H9 (cell line): ENCODE measurements at places on chromosomes 6 and 20. TPM values are rescaled to one million over a fixed set of nuclear protein-coding genes. Genes with fewer than 3 reads are reported as not detected.
A peak's percentile ranks its signal among the peaks of the same experiment; 100 is the strongest.

GRCh38 chr20:18172379-18172778 is 34.7 kb downstream of the KAT14 start:
- no peak overlapping the region for H3K27ac ChIP-seq
- no peaks in the 10 kb centered on the region for H3K4me1 ChIP-seq
- no peak for DNase-seq
- H3K4me3 ChIP-seq: no peak overlapping the region
- H3K27me3 ChIP-seq: no peaks in the 10 kb centered on the region

DNA sequence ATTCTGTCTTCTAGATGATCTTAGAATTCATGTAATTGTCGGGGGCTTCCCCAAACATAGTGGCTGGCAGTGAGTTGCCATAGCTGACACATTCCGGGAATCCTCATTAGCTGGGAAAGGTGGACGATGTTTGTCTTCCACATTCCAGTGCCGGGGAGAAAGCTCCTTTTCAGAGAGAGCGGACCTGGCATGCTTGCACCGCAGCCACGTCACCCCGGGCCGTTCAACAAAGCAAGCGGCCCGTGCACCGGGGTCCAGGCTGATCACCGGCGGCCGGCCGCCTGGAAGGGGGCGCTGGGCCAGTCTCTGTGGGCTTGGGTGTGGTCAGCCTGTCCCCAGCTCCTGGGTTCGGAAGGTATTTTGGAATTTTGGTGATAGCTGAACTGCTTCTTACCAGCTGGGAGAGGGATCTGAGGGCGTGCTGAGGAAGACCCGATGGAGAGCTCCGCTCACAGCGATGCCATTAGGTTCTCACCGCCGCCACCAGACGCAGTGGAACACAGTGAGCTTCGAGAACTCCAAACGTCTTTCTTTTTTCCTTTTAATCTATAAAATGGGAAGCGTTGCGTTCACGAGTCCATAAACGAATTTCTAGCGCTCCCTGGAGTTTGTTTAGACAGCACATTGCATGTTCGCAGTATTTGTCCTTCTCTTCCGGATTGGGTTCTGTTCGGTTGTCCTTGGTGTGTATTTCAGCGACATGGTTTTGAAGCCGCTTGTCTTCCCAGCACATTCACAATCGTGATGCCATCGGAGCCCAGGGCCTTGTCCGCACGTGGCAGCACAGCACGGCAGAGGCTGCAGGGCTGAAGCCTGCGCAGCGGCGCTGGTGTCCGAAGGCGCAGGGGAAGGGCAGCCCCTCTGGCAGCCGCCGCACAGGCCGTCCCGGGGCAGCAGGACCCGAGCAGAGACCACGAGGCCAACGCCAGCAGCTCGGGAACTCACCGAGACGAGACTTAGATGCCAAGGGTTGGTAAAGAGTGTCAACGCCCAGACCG is 557.6 kb downstream of the QKI start:
- H3K27me3 ChIP-seq: no peaks in the 10 kb centered on the region
- H3K4me1 ChIP-seq: no peaks in the 10 kb centered on the region
- no peak overlapping the region for H3K4me3 ChIP-seq

- H3K36me3 ChIP-seq: no peaks in the 10 kb centered on the region
- no peak overlapping the region for H3K27ac ChIP-seq
- H3K4me3 ChIP-seq: no peak overlapping the region
- no peaks in the 10 kb centered on the region for H3K27me3 ChIP-seq
- no peaks in the 10 kb centered on the region for H3K4me1 ChIP-seq
Observed at GRCh38 chr20:21874127-21874526, 168.7 kb downstream of the PAX1 start.

DNA sequence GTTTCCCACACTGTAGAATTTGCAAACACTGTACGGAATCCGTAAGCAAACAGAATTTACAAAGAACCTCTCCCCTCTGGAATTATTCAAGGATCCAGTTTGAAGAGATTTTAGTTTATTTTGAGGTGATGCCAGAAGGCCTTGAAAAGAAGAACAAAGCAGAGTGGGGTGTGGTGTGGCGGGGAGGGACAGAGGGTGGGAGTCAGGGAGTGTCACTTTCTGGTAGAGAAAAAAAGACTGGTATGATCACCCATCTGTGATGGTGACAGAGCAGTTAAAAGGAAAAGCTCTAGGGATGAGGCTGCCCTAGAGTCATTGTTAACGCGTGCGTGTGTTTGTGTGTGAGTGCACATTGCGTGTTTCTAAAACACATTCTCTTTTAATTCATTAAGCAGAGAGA is 97.0 kb upstream of the F13A1 start:
- no peaks in the 10 kb centered on the region for H3K4me1 ChIP-seq
- H3K4me3 ChIP-seq: no peak overlapping the region
- H3K27ac ChIP-seq: no peak overlapping the region
- DNase-seq: no peak

- DNase-seq: peak; percentile 71
- H3K4me1 ChIP-seq: peaks cover 9% of the 10 kb centered on the region; the same call in 1 of the 2 replicates
- no peak overlapping the region for H3K27ac ChIP-seq
Observed at GRCh38 chr20:51385646-51386530, 156.6 kb downstream of the NFATC2 start.

GRCh38 chr6:170504479-170504878 is 48.6 kb downstream of the PSMB1 start:
- H3K4me3 ChIP-seq: no peak overlapping the region
- no peaks in the 10 kb centered on the region; the same call in 1 of the 2 replicates for H3K27me3 ChIP-seq
- H3K27ac ChIP-seq: no peak overlapping the region
- H3K36me3 ChIP-seq: peaks cover 1% of the 10 kb centered on the region; the same call in 2 of the 3 replicates
- H3K4me1 ChIP-seq: no peaks in the 10 kb centered on the region
- DNase-seq: no peak

GRCh38 chr6:119205911-119206618 is 127.6 kb upstream of the FAM184A start:
- no peaks in the 10 kb centered on the region for H3K4me1 ChIP-seq
- H3K27ac ChIP-seq: no peak overlapping the region
- no peak for DNase-seq
- no peak overlapping the region for H3K4me3 ChIP-seq
- no peaks in the 10 kb centered on the region for H3K27me3 ChIP-seq
- H3K36me3 ChIP-seq: no peaks in the 10 kb centered on the region

MUC22 gene
- total RNA-seq: not detected in 2 replicates
